Hepatocyte (in vitro differentiated cells): ENCODE measurements at places on chromosomes 3 and 15. TPM values are rescaled to one million over a fixed set of nuclear protein-coding genes. Genes with fewer than 3 reads are reported as not detected.

DNA sequence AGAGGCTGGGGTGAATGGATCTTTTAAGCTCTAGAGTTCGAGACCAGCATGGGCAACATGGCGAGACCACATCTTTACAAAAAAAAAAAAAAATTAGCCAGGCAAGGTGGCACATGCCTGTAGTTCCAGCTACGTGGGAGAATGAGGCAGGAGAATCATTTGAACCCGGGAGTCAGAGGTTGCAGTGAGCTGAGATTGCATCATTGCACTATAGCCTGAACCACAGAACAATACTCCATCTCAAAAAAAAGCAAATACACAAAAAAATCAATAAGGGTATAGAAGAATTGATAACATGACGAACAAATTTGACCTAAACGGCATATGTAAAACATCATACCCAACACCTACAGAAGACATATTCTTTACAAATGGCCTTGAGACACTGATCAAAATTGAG lies 668.4 kb downstream of the MECOM start:
- no peak for DNase-seq

DNA sequence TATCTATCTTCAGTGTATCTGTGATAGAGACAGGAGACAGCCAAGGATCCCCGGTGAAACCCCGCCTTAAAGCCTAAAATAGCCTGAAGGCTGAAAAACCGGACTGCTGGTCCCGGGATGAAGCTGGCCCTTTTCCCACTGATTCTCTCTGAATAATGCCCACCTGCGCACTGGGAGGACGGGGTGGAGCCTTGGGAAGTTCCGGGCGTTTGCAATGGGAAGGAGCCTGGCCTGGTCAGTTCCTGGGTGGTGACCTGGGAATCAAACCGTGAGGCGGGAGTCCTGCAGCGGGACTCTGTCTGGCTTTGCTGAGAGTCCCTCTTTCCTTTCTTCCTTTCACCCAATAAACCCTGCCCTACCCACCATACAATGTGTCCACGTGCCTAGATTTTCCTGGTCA lies 157.9 kb downstream of the C3orf38 start:
- DNase-seq = no peak

DNA sequence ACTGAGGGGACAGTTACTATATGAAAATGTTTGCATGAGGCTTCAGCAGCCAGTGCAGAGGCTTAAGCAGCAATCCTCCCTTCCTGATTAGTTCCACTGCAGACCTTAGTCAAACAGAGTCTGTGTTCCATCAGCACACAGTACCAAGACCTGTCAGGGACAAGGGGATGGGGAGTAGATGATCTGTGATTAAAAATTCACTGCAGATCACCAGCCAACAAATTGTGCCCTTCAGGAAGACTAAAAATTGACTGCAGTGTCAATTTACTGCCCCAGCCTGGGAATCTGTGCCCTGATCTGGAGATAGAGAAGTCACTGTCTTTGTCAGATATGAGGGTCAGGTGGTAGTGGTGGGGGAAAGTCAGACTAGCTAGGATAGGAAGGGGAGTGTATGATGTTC lies 13.8 kb upstream of the NMNAT3 start:
- DNase-seq = no peak

DNA sequence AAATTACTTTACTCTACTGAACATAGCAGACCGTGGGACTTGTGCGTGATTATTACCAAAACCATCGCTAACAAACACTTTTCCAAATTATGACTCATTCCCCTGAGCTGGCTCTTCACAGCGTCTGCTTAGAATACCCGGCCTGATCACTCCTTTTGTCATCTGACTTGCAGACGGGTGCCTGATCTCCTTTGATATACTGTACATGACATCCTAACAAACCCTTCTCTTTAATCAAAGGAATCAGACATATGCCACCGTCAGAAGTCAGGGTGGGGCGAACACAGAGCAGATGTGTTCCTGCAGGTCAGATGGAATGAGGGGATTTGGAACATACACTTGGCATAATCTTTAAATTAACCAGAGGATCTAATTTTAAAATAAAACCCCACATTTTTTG lies 48.5 kb upstream of the SH3GL3 start:
- DNase-seq = no peak

DNA sequence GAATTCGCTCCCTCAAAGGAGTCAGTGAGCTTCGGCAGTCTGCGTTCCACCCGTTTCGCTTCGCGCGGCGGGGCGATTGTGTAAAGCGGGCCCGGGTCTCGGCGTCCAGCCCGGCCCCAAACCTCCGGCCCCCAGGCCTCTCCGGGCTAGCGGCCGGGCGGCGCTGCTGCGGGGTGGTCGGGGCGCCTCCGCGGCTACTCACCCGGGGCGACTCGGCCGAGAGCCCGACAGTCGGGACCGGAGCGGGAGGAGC lies 412 bp downstream of the CHDH start:
- no peak for DNase-seq

DNA sequence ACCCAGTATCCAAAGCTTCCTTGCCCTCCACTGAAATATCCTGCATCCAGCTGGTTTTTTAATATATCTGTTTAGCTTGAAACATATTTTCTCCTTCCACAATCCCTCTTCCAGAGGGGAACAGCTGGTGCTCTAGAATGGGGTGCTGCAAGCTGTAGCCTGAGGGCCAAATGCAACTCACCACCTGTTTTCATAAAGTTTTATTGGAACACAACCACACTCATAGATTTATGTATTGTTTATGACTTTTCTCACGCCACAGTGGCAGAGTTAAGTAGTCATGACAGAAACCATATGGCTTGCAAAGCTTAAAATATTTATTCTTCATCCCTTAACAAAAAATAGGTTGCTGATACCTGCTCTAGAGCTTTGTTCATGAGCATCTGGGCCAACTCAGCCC lies 298.7 kb downstream of the CLSTN2 start:
- no peak for DNase-seq

DNA sequence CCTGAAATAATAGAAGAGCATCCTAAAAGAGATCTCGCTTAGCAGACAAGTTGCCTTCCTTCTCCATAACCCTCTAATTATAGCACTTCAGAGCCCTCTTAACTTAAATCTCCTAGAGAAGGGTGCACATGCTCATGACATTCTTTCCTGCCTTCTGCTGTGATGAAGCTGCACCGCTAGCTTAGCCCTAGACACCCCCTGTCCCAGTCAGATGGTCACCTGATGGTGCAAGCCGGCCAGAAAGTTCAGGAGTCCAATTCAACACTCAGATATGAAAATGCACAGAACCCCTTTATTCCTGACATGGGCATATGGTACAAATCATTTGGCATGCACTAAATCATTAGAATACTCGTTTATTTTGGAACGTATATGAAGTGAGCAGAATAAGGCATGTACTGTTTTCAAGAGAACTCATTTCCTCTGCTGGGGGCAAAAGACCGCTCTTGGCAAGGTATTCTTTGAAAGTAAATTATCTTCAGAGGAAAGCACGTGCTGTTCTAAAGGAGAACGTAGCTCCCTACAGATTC lies 420.4 kb upstream of the PROK2 start:
- DNase-seq = no peak

DNA sequence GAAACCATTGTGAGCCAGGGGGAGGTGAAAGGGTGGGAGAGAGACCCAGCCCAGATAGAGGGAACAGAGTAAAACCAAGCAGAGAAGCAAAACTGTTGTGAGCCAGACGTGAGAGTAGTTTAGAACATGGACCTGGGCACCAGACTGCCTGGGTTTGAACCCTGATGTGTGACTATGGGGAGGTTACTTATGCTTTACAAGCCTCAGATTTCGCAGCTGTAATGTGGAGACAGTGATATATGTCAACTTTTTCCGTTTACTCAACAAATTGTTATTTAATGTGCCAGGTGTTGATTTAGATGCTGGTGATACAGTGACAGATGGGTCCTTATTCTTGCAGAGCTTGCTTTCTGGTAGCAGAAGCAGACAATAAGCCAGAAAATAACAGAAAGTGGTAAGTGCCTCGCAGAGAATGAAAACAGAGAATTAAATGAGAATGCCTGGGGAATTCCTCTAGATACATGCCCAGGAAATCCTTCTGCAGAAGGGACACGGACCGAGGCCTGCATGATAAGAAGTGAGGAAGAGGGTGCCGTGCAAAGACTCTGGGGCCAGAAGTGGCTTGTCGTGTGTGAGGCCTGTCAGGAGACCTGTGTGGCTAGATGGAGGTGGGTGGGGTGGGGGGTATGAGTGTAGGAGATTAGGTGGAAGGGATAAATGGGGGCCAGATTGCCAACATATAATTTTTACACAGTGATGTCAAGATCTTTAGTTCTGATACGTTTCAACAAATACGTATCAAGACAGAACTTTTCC lies 15.0 kb downstream of the KAT2B start:
- no peak for DNase-seq

DNA sequence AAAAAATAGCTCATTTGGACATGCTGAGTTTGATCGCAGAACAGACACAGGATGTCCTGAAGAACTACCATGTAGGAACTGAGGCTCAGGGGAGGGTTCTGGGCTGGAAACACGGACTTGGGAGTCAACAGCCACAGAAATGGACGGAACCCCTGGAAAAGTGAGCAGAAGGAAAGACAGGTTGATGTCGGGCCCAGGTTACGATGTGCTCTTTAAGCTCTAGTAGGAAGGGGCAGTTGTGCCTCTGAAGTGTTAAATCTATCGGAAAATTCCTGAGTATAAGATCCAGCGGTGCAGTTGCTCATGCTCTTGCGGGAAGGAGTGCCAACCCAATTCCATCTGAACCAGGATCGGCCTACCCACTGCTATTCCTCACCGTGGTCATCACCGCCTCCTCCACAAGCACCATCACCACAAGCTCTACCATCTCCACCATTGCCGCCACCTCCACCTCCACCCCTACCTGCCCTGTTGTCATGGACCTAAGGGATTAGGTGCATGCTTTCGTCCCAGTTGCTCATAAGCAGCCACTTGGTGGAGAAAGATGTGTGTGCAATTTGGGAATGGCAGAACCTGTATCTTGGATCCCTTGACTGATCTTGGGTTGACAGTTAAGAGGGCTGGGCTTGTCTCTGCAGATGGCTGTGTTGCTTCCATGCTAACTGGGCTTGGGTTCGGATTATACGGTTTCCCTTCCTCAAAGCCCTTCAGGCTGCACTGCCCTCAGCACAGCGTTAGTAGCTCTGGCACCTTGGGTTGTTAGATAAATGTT lies 108.5 kb downstream of the ASB7 start:
- DNase-seq = no peak

DNA sequence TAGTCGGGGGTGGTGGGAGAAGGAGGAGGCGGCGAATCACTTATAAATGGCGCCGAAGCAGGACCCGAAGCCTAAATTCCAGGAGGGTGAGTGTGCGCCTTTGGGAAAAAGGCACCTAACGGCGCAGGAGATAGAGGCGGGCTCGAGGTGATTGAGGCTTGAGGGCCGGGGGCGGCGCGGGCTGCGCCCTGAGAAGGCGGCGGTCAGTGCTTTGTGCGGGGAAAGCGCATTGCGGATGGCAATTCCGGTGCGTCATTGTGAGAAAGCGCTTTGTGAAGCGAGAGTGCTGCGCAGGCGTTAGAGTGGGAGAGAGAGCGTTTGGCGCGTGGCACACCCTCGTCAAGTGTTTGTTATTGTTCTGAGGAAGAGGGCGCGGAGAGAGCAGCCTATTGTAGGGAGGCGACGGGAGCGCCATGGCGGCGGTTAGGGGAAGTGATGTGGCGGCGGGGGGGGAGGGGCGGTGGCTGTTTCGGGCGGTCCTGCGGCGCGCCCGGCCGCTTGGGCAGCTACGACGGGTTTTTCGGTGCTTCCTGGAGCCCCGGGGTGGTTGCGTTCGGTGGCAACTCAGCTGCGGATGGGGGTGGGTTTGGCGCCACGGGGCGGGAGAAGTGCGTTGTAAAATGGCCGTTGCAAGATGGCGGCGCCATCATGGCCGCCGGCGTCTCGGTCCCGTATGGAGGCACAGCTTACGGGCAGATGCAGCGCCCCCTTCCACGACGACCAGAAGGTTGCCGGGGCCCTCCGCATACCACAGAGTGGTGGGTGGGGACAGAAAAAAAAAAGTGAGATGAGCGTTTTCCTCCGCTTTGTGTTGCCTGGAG lies 492 bp downstream of the MORF4L1 start:
- peak; percentile 94 for DNase-seq

GRCh38 chr15:29645841-29646240 lies 176.4 kb downstream of the TJP1 start:
- no peak for DNase-seq

PROK2 gene
- not detected in 2 replicates for total RNA-seq

CHDH gene
- 30.1 and 62.6 TPM in 2 replicates for total RNA-seq
